ENCODE measurements at places on chromosomes 2 and 18.

GRCh38 chr2:64932371-64933216 is 56.6 kb upstream of the SLC1A4 start:
- no peak for DNase-seq

- no peak for DNase-seq
Measured at GRCh38 chr18:9757827-9758621, 49.9 kb downstream of the RAB31 start.

DNA sequence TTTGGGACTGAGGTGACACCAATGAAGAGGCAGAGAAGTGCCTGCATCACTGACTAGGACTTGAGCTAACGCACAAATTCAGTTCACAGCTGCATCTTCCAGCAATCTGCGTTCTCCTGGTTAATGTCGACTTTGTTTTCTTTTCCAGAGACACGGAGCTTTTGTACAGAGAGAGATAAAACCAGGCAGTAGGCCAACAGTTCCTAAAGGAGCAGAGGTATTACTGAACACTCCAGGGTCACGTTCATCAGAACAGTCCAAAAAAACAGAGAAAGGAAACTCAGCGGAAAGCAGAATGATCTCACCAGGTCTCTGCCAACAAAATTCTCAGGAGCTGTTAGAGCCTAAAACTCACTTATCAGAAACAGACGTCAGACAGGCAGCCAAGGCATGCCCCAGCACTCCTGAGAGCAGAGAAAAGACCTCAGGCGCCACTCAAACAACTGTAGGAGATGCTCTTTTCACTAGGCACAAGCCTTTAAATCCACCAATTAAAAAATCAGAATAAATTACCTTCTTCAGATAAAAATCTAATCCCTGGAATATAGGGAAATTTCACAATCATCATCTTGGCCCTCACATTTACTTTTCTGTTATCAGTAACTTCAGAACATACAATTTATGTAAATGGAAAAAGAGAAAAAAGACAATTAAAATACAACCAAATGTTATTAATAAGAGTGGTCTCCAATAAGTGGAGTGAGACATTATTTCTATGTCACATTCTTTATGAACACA is 95.9 kb upstream of the SPTBN1 start:
- DNase-seq = no peak

- DNase-seq = no peak
Measured at GRCh38 chr2:166375736-166376487, at the start of gene SCN9A. Gene SCN9A, minus strand, starts transcription at chr2:166375944. Its CDS starts 64,188 bp downstream, at chr2:166311756.

DNA sequence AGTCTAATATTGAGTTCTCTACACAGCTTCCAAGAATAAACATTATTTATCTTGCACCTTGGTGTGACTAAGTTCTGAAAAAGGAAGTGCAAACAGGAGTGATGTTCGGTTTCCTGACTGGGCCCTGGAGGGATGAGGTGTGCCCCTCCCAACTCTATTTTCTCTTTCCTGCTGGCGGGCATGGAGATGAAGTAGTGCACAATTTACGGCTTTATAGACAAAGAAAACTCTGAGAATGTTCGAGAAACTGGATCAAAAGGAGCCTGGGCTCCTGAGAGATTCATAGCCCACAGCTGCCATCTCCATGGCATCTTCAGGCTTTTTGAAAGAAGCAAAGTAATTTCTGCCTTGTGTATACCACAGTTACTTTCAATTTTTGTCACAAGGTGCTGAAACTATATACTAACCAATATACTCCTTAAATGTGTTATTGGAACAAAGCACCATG is 22.3 kb downstream of the LRATD1 start:
- no peak for DNase-seq

- no peak for DNase-seq
Measured at GRCh38 chr2:7209757-7210555, 292.7 kb downstream of the RNF144A start.

- DNase-seq = no peak
Measured at GRCh38 chr2:236825989-236826510, 256.4 kb downstream of the ACKR3 start.

- DNase-seq = no peak
Measured at GRCh38 chr2:235433860-235434259, 60.0 kb upstream of the AGAP1 start.

DNA sequence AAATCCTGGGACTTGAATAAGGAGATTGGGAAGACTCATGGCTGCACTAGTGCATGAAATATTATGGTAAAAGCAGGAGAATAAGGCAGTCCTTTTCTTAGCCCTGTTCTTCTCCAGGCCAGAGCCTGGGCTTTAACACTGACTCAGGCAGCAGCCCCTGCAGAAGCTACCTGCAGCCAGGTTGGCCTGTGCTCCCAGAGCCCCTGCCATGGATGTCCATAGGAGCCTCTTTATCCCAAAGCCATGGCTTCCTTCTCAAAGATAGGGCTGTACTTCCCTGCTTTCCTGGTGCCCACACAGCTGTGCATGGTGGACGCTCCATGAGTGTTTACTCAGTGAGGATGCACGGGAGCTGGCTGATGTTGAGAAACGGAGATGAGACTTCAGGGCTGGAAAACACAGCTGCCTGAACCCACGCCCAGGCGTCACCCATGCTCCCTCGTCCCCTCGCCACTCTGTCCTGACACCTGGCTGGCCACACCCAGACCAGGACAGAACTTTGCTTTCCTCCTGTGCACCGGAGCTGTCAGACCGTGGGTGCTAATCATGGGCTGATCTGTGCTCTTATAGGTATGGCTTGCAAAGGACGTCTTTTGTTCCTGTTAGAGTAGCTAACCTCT is 135.5 kb downstream of the GLI2 start:
- DNase-seq = no peak

- no peak for DNase-seq
Measured at GRCh38 chr18:10928011-10928771, 221.2 kb downstream of the PIEZO2 start.

GRCh38 chr18:14941792-14942191 is 193.8 kb downstream of the ANKRD30B start:
- DNase-seq = no peak

- DNase-seq = peak; percentile 15
Measured at GRCh38 chr18:3411854-3412268, 38.1 kb upstream of the TGIF1 start.

DNA sequence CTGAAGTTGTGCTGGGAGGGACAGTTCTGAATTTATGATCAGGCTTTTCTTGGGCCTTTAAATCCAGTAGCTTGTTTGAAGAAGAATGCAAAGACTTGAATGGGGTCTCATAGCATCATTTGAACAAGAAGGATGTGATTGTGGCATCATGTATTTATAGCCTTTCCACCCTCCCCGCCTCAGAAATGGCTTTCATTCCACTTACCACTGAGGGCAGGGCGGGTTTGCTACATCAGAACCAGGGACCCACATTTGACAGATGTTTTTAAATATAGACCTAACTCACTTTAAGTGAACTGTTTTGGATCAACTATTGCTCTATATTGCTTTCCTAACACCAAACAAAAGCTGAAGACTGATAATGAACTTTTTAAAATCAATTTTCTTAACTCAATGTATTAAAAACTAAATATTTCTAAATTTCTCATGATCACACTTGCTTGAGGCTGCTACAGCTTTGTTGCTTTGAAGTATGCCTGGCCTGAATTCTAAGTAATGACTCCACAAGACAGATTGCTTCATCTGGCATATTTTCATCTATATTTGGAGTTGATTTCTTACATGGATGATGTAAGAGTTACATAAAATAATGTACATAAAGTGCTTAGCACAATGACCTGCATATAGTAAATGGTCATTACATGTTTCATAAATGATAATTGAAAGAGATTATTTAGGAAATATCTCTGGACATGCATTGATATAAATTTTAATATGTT is 1552.9 kb upstream of the SLC39A10 start:
- DNase-seq = no peak

GRCh38 chr2:22209545-22209944 is 1085.8 kb downstream of the TDRD15 start:
- DNase-seq = no peak

GRCh38 chr2:229265727-229266126 is 5.4 kb downstream of the PID1 start:
- DNase-seq = no peak

- DNase-seq = no peak
Measured at GRCh38 chr2:152566728-152567069, 150.6 kb downstream of the PRPF40A start.

- no peak for DNase-seq
Measured at GRCh38 chr2:209411296-209411695, 12.6 kb upstream of the MAP2 start.

- no peak for DNase-seq
Measured at GRCh38 chr2:33607251-33607721, 8.2 kb upstream of the FAM98A start.

GRCh38 chr2:40226637-40227036 is 225.3 kb downstream of the SLC8A1 start:
- no peak for DNase-seq

GRCh38 chr2:128309280-128310093 is 9.2 kb downstream of the HS6ST1 start:
- DNase-seq = no peak

DNA sequence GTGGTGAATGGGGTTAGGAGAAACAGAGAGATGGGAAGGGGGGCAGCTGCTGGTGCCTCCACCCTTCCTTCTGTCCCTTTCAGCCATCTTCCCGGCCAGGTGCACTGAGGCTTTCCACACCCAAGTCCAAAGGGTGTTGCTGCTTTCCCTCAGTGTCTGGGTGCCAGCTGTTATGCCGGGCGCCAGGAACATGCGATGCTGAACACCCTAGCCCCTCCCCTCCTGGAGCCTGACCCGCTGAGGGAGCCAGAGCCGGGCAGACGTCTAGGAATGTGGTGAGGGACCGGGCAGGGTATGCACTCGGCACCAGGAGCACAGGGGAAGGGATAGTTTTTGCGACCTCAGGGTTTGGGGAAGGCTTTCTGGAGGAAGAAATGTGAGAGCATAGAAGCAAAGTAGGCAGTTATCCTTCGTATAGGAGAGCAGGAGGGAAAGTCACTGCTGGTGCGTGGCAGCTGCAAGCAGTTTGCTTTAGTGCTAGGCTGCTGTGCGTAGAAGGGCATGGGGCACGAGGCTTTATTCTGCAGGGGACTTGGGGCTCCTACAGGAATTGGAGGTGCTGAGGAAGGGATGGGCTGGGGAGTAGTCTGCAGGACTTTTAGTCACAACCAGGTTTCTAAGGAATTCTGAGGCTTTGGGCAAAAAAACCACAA is 147.7 kb downstream of the TSN start:
- DNase-seq = no peak

DNA sequence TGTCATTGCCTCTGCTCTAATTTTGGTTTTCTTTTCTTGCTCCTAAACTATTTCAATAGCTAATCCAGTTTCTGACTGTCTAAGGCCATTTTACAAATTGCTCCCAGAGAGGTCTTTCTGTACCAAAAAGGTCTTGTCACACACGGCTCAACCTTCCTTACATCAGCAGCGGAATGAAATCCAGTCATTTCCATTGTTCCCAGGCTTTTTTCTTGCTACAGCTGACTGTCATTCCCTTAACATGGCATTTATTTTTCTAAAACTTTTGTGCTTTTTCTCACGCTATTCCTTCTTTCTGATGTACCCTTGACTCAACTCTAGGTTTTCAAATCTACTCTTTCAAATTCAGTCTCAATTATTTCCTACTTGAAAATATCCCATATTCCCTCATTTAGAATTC is 24.3 kb downstream of the FAM171B start:
- DNase-seq = no peak

DNA sequence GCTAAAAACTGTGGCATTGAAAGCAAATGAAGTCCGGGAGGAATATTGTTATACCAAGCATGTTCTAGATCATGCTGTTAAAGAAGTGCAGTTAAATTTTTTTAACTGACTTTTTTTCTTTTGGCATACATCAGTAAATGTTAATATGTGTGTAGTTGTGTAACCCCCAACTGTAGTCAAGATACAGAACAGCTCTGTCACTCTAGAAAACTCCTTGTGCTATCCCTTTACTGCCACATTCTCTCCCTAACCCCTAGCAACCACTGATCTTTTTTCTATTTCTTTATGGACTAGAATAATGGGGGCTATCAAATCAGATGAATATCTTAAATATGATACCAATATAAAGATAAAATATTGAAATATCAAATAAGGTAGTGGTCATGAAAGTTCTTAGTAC is 46.4 kb downstream of the LCLAT1 start:
- no peak for DNase-seq

GRCh38 chr2:134338208-134338607 is 84.3 kb downstream of the MGAT5 start:
- DNase-seq = no peak

Data from stimulated activated CD4-positive, alpha-beta T cell treated with anti-CD3 and anti-CD28 coated beads, Interleukin-15, amount 100 ng/mL, for 1 hour (primary cell).